ENCODE measurements at places on chromosomes 6 and 20.

DNA sequence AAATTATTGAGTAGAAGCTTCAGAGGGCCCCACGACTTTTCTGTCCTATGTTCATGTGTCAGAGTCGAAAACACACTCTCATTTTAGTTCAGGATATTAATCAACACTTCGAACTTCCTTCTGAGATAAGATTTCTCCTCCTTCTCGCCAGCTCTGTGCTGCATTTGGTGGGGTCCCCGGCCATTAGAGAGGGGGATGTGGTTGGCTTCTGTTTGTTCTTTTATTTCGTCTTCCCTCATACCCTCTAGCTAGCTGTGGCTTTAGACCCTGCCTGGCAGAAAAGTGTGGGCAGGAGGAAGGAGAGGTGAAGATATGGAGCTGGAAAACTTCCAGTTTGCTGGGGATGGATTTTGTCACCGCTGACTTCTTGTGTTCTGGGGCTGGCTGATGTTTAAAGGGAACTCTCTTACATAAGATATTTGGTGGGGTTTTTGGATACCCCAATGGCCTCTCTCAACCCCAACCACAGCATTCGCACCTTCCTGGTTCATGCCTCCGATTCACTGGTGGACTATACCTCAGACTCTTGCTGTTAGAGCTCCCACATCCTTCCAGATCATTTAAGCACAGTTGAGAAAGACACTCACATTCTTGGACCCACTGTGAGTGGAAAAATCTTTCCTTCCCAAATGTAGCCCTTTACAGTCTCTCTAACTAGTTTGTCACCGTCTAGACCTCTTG is 30.7 kb upstream of the TMX4 start:
- DNase-seq: no peak

GRCh38 chr6:98835149-98836024 is 1.0 kb downstream of the POU3F2 start:
- no peak for DNase-seq

GRCh38 chr6:166257911-166258318 is 50.3 kb downstream of the PRR18 start:
- no peak for DNase-seq

- DNase-seq: no peak
Measured at GRCh38 chr6:13681305-13682061, 30.2 kb downstream of the RANBP9 start.

DNA sequence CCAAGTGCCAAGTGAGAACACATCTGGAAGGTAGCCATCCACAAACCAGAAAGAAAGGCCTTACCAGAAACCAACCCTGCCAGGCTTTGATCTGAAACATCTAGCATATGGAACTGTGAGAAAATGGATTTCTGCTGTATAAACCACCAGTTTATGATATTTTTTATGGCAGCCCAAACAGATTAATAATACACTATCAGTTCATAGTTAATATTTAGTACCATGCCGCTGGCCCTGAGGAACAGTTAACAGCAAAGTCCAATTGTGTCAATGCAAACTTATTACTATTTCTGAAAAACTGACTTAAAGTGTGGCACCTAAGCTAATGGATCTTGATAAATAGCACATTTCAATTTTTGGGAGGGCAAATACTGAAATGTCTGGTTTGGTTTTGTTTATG is 35.4 kb upstream of the PRSS35 start:
- DNase-seq: no peak
